Pancreas (tissue), 10 donors: ENCODE measurements at places on chromosomes 16 and 17. TPM values are rescaled to one million over a fixed set of nuclear protein-coding genes. Genes with fewer than 3 reads are reported as not detected.
A peak's percentile ranks its signal among the peaks of the same experiment; 100 is the strongest.

Gene BCAS3
- total RNA-seq = 14.1 TPM

DNA sequence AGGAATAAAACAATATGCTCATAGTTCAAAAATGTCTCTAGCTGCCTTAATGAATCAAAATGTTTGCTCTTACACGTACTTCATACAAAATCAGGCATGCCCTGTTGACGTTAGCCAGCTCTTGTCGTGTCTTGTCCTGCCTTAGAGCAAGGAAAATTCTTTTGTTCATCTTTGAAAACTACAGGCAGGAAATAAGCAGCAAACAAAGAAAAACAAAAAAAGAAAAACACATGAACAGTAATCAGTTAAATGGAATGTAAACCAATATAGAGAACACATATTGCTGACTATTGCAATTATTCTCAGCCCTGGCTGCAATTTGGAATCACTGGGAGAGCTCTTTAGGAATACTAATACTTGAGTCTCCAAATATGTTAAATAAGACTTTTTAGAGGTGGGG, 1.7 kb downstream of the CAPNS2 start:
- H3K27me3 ChIP-seq = no peaks in the 10 kb centered on the region
- no peak overlapping the region for H3K4me3 ChIP-seq
- H3K4me1 ChIP-seq = no peaks in the 10 kb centered on the region
- H3K27ac ChIP-seq = no peak overlapping the region
- no peak for DNase-seq

GRCh38 chr16:84641643-84642358, 6.5 kb upstream of the KLHL36 start:
- peaks cover 6% of the 10 kb centered on the region for H3K4me1 ChIP-seq
- H3K27me3 ChIP-seq = no peaks in the 10 kb centered on the region
- no peaks in the 10 kb centered on the region for H3K36me3 ChIP-seq

GRCh38 chr16:28537076-28537475, 1.7 kb downstream of the NUPR1 start:
- H3K4me3 ChIP-seq = peak overlapping the region; percentile 33
- H3K36me3 ChIP-seq = no peaks in the 10 kb centered on the region
- peaks cover 28% of the 10 kb centered on the region for H3K4me1 ChIP-seq
- H3K27ac ChIP-seq = no peak overlapping the region
- DNase-seq = no peak

DNA sequence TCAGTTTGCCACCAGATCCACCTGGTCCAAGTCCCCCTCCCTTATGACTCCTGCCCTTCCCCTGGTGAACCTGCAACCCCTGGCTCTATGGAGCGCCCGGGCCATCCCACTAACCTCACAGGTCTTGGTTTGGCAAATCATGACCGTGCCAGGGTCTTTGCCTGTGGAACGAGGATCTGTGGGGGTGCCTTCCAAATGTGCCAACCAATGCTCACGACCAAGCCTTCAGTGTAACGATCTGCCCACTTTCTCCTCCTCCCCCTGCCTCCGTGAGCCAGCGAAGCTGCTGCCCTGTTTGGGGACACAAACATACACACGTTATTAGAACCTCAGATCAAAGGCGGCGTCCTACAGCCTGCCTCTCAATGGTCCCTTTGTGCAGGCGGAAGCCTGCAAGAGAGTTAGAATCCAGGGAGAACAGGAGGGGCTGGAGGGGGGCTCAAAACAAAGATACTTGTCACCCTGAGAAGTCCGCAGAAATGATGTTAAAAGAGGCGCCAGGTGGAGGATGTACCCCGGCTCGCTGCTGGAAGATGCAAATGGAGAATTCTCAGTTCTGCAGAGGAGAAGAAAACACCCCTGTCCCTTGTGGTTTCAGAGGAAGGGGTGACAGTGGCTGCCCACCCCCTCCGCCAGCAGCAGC, 9.0 kb upstream of the NKD1 start:
- H3K4me3 ChIP-seq = no peak overlapping the region
- H3K27ac ChIP-seq = no peak overlapping the region
- no peaks in the 10 kb centered on the region for H3K4me1 ChIP-seq
- DNase-seq = no peak
- no peaks in the 10 kb centered on the region for H3K27me3 ChIP-seq
- H3K36me3 ChIP-seq = no peaks in the 10 kb centered on the region

DNA sequence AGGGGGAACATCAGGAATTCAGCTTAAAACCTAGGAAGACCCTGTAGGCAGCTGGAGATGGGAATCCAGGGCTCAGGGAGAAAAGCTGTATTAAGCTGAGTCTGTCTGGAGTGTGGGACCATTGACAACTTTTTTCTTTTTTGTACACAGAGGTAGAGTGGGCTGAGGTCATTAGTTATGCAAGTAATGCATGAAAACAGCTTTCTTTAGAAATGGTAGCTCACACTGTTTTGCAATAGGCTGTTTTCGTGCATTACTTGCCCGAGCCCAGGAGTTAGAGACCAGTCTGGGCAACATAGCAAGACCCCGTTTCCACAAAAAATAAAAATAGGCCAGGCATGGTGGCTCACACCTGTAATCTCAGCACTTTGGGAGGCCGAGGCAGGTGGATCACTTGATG, 46.5 kb downstream of the KATNIP start:
- H3K27me3 ChIP-seq = no peaks in the 10 kb centered on the region
- no peak overlapping the region for H3K4me3 ChIP-seq
- H3K27ac ChIP-seq = peak overlapping the region; percentile 23
- H3K36me3 ChIP-seq = no peaks in the 10 kb centered on the region
- DNase-seq = no peak
- peaks cover 17% of the 10 kb centered on the region for H3K4me1 ChIP-seq

DNA sequence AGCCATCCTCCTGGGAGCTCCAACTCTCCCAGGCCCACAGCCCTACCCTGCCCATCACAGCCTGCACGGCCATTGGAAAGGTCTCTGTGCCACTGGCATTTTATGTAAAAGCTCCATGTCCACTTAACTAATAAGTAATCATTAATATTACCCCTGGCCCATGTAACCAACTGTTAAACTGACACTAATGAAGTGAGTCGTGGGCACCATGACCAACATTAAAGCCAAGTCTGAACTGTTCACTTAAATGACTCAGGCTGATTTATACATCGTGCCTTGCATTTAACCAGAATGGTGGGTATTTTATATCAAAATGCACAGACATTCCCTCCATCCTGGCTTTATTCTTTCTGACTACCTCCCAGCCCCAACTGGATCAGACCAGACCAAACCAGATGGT, 229.3 kb downstream of the SOX9 start:
- H3K27me3 ChIP-seq = no peaks in the 10 kb centered on the region
- H3K4me1 ChIP-seq = no peaks in the 10 kb centered on the region
- DNase-seq = no peak

DNA sequence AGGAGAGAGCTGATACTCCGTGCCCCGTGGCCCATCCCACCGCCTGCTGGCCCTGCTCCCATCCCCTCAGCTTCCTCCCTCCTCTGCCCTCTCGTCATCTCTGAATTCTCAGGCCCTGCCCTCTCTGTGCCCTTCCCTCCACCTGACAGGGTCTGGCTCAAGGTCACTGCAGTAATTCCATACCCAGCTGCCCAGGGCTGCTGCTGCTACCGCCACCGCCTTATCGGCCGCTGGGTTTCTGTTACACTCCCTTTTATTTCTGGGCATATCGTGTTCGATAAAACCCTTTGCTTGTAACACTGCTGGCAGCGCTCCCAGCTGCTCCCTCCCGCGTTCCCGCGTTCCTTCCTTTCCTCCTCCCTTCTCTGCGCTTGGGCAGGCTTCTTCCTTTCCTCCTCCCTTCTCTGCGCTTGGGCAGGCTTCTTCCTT, 1.2 kb downstream of the EPN3 start:
- peaks cover 28% of the 10 kb centered on the region for H3K36me3 ChIP-seq
- no peaks in the 10 kb centered on the region for H3K27me3 ChIP-seq
- H3K27ac ChIP-seq = peak overlapping the region; percentile 75
- H3K4me3 ChIP-seq = peak overlapping the region; percentile 53
- H3K4me1 ChIP-seq = peaks cover 9% of the 10 kb centered on the region
